ENCODE measurements at places on chromosomes 1 and 21.

- DNase-seq = no peak
These were observed 168.8 kb downstream of the RWDD3 start for GRCh38 chr1:95402780-95403179.

- no peak for DNase-seq
These were observed 10.0 kb upstream of the MCOLN3 start for GRCh38 chr1:85058311-85058710.

- no peak for DNase-seq
These were observed 26.5 kb upstream of the KHDRBS1 start for GRCh38 chr1:31987135-31987619.

GRCh38 chr1:52346653-52347052, 19.4 kb downstream of the CC2D1B start:
- peak; percentile 26 for DNase-seq
